Ascending aorta (tissue), 2 donors: ENCODE measurements at places on chromosomes 7 and 10. TPM values are rescaled to one million over a fixed set of nuclear protein-coding genes. Genes with fewer than 3 reads are reported as not detected.

DNA sequence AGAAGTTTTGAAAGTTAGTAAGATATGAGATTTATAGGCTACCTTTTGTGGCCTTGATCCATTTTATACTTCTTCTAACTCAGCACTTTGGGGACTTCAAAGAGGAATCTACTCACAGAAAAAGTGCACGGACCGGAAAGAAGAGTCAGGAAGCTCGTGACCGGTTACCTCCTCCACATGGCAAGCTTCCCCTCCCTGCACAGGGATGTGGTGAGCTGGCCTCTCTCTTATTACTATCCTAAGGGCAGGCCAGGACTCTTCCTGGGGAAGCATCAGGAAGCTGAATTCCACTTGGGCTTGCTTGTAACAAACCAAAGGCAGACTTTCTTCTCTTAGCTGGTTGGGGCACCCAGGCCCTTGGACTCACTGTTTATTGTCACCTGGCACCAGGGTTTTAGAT, 170.8 kb upstream of the GLI3 start:
- no peak overlapping the region for H3K4me3 ChIP-seq
- no peaks in the 10 kb centered on the region for H3K4me1 ChIP-seq
- H3K36me3 ChIP-seq: no peaks in the 10 kb centered on the region
- no peaks in the 10 kb centered on the region for H3K27me3 ChIP-seq
- H3K27ac ChIP-seq: no peak overlapping the region

CPA5 gene
- not detected for total RNA-seq

GRCh38 chr7:55250313-55250712, 114.8 kb upstream of the LANCL2 start:
- no peak for DNase-seq
- no peak overlapping the region for H3K27ac ChIP-seq
- H3K36me3 ChIP-seq: no peaks in the 10 kb centered on the region
- H3K4me3 ChIP-seq: no peak overlapping the region
- peaks cover 7% of the 10 kb centered on the region for H3K4me1 ChIP-seq
- H3K27me3 ChIP-seq: no peaks in the 10 kb centered on the region

PPP1R17 gene
- not detected for total RNA-seq

CPED1 gene
- 69.5 TPM for total RNA-seq

DNA sequence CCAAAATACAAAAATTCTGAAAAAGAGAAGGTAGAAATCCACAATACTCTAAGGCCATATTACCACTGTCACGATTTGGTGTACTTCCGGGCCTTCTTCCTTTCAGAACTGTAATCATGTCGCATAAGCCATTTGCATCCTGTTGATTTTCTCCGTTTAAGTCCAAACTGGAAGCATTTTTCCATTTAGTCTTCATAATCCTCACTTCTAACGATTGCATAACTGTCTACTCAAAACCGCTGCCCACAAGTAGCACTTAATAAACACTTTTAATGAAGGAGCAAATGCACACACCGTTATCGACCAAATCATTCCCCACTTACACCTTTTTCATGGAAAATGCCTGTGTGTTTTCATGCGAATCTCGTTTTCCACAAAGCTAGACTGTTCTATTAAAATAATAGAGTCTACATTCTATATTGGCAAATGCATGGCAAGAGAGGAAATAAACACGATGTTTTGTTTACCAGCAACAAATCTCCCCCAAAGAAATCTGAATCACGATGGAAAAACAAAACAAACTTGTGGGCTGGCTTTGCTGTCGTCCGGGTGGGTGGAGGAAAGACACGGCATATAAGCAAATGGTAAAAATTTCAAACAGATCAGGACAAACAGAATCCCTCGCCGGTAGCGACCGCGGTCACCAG, 1.0 kb downstream of the ATE1 start:
- H3K36me3 ChIP-seq: peaks cover 4% of the 10 kb centered on the region
- H3K27me3 ChIP-seq: no peaks in the 10 kb centered on the region
- H3K4me1 ChIP-seq: peaks cover 10% of the 10 kb centered on the region

GRCh38 chr10:96570983-96571964, 15.5 kb downstream of the TM9SF3 start:
- DNase-seq: no peak
- H3K27me3 ChIP-seq: no peaks in the 10 kb centered on the region
- H3K4me1 ChIP-seq: peaks cover 8% of the 10 kb centered on the region
- H3K36me3 ChIP-seq: peaks cover 18% of the 10 kb centered on the region
- H3K27ac ChIP-seq: no peak overlapping the region

DNA sequence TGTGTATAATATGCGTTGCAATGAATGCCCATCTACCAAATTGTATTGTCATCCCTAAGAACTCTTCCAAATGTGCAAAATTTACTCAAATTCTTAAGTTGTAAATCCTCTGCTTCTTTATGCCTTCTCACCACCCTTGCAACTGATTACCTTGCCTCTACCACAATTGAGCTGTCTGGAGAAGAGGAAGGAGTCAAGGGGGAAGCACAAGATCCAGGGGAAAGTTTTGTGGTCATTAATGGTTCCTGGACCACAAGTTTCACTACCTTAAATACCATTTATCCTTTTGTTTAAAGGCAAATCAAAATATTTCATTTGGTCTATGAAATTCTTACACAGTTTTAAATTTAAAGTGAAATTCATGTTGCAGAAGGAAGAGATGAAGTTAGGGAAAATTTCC, 16.7 kb downstream of the CRPPA start:
- no peak overlapping the region for H3K27ac ChIP-seq
- no peaks in the 10 kb centered on the region for H3K4me1 ChIP-seq
- H3K36me3 ChIP-seq: no peaks in the 10 kb centered on the region
- H3K4me3 ChIP-seq: no peak overlapping the region
- no peaks in the 10 kb centered on the region for H3K27me3 ChIP-seq
- no peak for DNase-seq

DNA sequence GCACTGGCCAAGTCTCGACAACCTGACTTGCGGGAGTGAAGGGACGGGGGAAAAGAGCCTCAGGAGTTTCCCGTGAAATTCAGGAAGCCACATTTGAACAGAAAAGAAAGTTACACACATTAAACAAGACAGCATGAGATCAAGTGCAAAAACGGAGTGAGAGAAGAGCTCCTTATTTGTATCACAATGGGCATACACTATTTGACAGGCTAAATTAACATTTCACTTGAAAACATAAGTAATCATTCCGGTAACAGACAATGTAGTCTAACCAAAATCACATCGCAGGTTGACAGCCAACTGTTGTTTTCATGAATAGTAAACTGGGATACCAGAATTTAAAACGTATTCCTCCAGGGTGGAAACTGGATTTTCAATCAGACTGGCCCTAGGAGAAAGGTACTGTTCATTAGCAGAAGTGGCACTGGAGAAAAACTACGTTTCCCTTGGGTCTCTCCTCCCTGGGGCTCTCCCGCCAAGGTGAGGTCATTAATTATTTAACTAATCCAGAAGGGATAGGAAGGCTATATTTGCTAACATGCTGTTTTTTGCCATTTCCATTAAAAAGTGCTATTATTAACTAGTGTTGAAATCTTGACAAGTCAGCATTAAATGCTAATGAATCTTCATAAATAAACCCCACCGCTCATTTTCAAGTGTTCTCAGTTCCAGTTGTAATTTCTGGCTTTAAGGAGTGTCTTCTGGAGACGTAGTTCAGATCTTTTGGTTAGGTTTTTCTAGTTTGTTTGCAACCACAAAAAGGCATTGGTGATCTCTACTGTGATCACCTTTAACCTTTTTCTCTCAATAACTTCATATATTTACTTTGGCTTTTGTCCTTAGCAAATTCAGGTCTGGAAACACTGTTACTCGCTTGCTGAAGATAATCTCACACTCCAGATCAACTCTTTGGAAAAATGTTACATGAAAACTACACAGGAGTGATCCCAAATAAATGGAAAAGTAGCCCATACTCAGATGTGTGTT, 25.1 kb downstream of the RHEB start:
- no peak overlapping the region for H3K4me3 ChIP-seq
- DNase-seq: no peak
- no peak overlapping the region for H3K27ac ChIP-seq
- H3K27me3 ChIP-seq: no peaks in the 10 kb centered on the region
- H3K36me3 ChIP-seq: no peaks in the 10 kb centered on the region

GRCh38 chr7:94396037-94396431, 1.3 kb downstream of the COL1A2 start:
- peak overlapping the region; percentile 91 for H3K27ac ChIP-seq
- peaks cover 31% of the 10 kb centered on the region for H3K36me3 ChIP-seq
- H3K4me3 ChIP-seq: peak overlapping the region; percentile 74
- no peaks in the 10 kb centered on the region for H3K27me3 ChIP-seq
- DNase-seq: no peak

DNA sequence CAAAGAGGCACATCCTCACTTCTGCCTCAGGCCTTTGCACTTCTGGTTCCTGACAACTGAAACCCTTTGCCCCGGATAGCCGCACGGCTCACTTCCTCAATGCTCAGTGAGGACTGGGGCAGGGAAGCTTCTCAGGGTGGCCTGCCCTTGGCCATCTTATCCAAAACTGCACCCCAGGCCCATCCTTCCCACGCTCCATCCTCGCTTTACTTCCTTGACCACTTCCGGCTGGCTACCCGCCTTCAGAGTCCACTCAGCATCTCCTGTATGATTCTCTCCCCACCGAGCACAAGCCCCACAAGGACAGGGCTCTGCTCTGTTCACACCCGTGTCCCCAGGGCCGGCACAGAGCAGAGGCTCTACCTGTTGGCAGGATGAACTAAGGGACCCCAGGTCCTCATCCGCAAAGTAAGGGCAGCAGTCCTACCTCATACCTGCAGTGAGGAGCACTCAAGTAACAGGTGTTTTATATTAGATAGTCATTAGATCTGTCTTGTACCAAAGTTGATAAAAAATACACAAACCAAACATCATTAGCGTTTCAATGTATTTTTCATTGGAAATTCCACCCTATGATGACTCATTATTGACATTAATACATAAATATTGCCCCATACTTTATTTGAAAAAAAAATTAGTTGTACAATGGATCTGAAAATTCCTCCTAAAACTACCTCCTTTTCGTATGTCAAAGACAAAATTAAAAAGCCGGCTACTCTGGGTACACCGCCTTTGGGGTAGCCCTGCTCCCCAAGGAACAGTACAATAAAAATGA, 35.0 kb downstream of the GNA12 start:
- peaks cover 12% of the 10 kb centered on the region for H3K4me1 ChIP-seq
- no peak for DNase-seq
- H3K27ac ChIP-seq: no peak overlapping the region
- H3K27me3 ChIP-seq: no peaks in the 10 kb centered on the region

BEND7 gene
- total RNA-seq: 6.9 TPM

GRCh38 chr7:1421020-1421790, 38.1 kb downstream of the MICALL2 start:
- H3K27me3 ChIP-seq: peaks cover 3% of the 10 kb centered on the region
- no peaks in the 10 kb centered on the region for H3K4me1 ChIP-seq
- H3K36me3 ChIP-seq: no peaks in the 10 kb centered on the region

- peaks cover 50% of the 10 kb centered on the region for H3K27me3 ChIP-seq
- H3K27ac ChIP-seq: no peak within 1 kb of the TSS
- peaks cover 40% of the 10 kb centered on the region for H3K4me1 ChIP-seq
- no peak for DNase-seq
- H3K36me3 ChIP-seq: no peaks in the 10 kb centered on the region
Observed at GRCh38 chr10:101229266-101230182, at the start of gene LBX1. Gene LBX1 (minus strand): TSS chr10:101229463. CDS start chr10:101228815, 648 bp downstream.

SPOCK2 gene
- 9.7 TPM for total RNA-seq

ETV1 gene
- 5.3 TPM for total RNA-seq

GRCh38 chr7:19834566-19834965, 61.1 kb upstream of the TMEM196 start:
- H3K36me3 ChIP-seq: no peaks in the 10 kb centered on the region
- H3K4me1 ChIP-seq: no peaks in the 10 kb centered on the region
- H3K27me3 ChIP-seq: no peaks in the 10 kb centered on the region
- DNase-seq: no peak

NPC1L1 gene
- not detected for total RNA-seq

GRCh38 chr10:131431533-131431932, 120.0 kb upstream of the TCERG1L start:
- no peaks in the 10 kb centered on the region for H3K36me3 ChIP-seq
- no peak overlapping the region for H3K27ac ChIP-seq
- H3K4me1 ChIP-seq: no peaks in the 10 kb centered on the region
- DNase-seq: no peak
- no peaks in the 10 kb centered on the region for H3K27me3 ChIP-seq
